ENCODE measurements at places on chromosomes 13 and 19. TPM values are rescaled to one million over a fixed set of nuclear protein-coding genes. Genes with fewer than 3 reads are reported as not detected.
A peak's percentile ranks its signal among the peaks of the same experiment; 100 is the strongest.

DNA sequence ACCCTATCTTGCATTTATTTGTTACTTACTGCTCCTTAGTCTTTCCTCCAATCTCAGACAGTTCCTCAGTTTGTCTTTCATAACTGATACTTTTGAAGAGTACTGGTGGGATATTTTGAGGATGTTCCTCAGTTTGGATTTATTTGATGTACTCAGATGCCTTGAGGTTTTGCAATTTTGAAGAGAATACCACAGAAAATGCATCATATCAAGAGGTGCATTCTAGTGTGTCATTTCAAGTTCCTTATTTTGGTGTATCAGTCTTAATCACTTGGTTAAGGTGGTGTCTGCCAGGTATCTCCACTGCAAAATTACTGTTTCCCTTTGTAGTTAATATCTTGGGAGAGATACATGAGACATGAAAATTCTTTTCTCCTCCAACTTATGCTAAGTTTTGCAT, 75.1 kb downstream of the URI1 start:
- no peaks in the 10 kb centered on the region for H3K36me3 ChIP-seq
- no peaks in the 10 kb centered on the region for H3K4me1 ChIP-seq
- no peak overlapping the region for H3K27ac ChIP-seq
- H3K4me3 ChIP-seq: no peak overlapping the region

- no peaks in the 10 kb centered on the region for H3K4me1 ChIP-seq
- no peaks in the 10 kb centered on the region for H3K36me3 ChIP-seq
- peak overlapping the region; percentile 70 for H3K27ac ChIP-seq
- no peak overlapping the region for H3K4me3 ChIP-seq
- no peaks in the 10 kb centered on the region for H3K27me3 ChIP-seq
- no peak for DNase-seq
These were observed 39.1 kb downstream of the SIPA1L3 start for GRCh38 chr19:37946132-37946531.

DNA sequence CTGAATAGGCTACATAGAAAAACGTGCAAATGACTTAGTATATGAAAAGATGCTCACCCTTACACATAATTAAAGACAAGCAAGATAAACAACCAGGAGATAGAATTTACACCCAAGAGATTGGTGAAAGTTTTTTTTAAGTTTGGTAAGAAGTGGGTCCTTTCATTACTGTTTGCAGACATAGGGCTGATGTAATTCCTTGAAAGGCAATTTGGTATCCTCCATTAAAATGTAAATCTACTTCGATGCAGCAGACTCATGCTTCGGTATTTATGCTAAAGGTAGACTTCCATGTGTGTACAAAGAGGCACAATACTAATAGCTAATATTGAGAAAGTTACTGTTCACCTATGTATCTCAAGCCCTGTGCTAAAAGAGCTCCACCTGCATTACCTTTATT, 33.5 kb downstream of the CNMD start:
- DNase-seq: no peak
- no peak overlapping the region for H3K4me3 ChIP-seq
- no peaks in the 10 kb centered on the region for H3K4me1 ChIP-seq
- H3K27ac ChIP-seq: no peak overlapping the region

The KCNN1 gene
- total RNA-seq: not detected

The IGFL1 gene
- not detected for total RNA-seq

DNA sequence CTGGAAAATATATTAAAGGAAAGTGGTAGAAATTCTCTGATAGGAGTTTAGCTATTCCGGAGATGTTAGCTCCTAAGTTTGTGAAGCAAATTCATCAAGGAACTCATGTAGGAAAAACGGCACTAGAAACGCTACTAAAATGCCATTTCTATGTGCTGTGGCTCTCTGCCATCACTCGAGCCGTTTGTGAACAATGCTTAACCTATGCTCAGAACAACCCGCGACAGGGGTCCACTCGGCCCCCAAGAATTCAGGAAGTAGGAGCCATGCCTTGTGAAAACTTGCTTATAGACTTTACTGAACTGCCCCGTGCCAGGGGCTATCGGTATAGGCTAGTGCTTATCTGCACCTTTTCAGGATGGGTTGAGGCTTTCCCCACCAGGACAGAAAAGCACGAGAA, 14.2 kb upstream of the SLC15A1 start:
- H3K27me3 ChIP-seq: no peaks in the 10 kb centered on the region
- H3K4me3 ChIP-seq: no peak overlapping the region
- no peaks in the 10 kb centered on the region for H3K36me3 ChIP-seq
- no peak for DNase-seq

DNA sequence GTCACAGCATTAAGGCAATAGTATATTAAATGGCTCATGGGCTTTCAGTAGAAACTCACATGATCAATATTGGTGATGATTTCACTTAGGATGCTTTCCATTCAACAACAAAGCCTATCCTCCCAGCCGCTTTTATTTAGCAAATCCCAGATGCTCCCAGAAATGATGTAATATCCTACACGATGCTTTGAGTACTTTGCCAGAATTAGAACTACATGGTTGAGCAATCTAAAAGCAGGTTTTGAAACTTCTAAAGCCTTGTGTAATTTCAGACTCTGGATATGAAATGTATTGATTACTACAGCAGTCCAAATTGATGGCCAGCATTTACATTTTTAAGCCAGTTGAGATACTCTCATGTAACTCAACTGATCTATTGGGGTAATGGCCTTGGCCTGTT, 13.6 kb downstream of the DLEU7 start:
- no peak overlapping the region for H3K27ac ChIP-seq
- H3K4me3 ChIP-seq: no peak overlapping the region
- no peaks in the 10 kb centered on the region for H3K36me3 ChIP-seq
- no peak for DNase-seq
- no peaks in the 10 kb centered on the region for H3K27me3 ChIP-seq

- no peaks in the 10 kb centered on the region for H3K27me3 ChIP-seq
- no peak overlapping the region for H3K27ac ChIP-seq
- no peak overlapping the region for H3K4me3 ChIP-seq
These were observed 562.1 kb upstream of the KLF12 start for GRCh38 chr13:74696148-74696922.

The LILRB5 gene
- total RNA-seq: 8.6 TPM

The COL4A1 gene
- total RNA-seq: 27.0 TPM

The CILP2 gene
- 0.05 TPM for total RNA-seq

- DNase-seq: peak; percentile 67
- H3K4me3 ChIP-seq: no peak overlapping the region
- H3K27ac ChIP-seq: no peak overlapping the region
- no peaks in the 10 kb centered on the region for H3K27me3 ChIP-seq
- no peaks in the 10 kb centered on the region for H3K4me1 ChIP-seq
These were observed 772.0 kb downstream of the DIAPH3 start for GRCh38 chr13:59391696-59392095.

DNA sequence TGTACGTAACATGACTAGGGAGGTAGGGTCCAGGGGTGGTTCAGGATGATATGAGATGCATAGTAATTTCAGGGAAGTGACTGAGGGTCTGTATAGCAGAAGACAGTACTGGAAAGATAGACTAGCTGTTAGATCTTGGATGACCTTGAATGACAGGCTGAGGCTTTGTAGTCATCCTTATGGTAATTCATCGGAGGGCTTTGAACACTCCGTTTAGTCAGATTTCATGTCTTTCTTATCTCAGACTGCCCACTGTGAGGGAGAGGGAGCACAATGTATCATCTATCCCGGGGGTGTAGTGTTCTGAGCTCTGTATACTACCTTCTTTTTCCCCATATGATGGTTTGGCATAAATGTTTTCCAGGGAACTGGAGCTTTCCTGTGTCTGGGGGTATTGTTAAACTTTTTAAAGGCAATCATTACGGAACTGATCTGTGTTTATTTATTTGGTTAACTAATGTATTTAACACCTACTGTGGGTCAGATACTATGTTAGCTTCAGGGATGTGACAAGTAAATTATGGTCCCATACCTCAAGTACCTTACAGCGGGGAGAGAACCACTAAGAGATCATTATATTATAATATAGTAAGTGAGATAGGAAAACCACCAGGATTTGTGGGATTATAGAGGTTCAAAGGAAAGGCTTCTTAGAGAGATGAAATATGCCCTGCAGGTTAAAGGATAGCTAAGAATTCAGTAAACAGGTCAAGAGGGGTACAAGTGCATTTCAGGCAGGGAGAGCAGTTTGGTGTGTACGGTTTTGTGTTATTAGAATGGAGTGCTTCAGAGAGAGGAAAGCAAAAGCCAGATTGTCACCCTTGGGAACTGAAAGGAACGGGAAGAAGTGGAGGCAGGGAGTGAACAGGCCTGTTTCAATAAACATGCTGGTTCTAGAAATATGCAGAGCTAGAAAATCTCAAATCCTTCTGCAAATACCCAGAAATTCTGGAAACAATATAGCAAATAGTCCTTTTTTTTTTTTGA, 164.8 kb upstream of the KL start:
- DNase-seq: no peak
- no peak overlapping the region for H3K27ac ChIP-seq
- no peaks in the 10 kb centered on the region for H3K4me1 ChIP-seq
- no peaks in the 10 kb centered on the region for H3K36me3 ChIP-seq
- H3K27me3 ChIP-seq: no peaks in the 10 kb centered on the region
- H3K4me3 ChIP-seq: no peak overlapping the region

GRCh38 chr13:55230570-55230908, 1910.2 kb upstream of the PRR20A start:
- H3K4me1 ChIP-seq: no peaks in the 10 kb centered on the region
- no peaks in the 10 kb centered on the region for H3K36me3 ChIP-seq
- no peak overlapping the region for H3K27ac ChIP-seq
- no peak for DNase-seq
- H3K27me3 ChIP-seq: no peaks in the 10 kb centered on the region

DNA sequence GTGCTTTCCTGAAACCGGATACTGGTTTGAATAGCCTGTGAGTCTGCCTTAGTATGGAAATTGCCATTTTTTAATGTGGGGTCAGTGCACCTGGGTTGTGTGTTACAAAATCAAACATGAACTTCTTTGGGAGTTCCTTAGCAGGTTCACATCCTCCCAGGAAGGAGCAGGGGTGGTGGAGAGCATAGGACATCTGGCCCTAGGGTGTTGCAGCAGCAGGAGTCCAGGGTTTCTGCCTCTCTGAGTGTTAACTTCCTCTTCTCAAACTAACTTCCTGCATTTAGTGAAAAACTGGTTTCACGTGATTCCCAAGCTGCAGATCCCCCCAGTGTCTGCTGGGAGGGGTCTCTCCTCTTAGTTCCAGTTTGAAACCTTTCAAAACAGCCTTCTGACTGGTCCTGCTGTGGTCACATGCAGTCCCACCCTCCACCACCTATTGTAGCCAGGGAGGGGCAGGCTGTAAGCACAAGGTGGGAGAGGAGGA, 7.2 kb downstream of the RNASEH2B start:
- peak; percentile 28 for DNase-seq
- no peaks in the 10 kb centered on the region for H3K36me3 ChIP-seq
- peak overlapping the region; percentile 49 for H3K27ac ChIP-seq
- H3K27me3 ChIP-seq: no peaks in the 10 kb centered on the region
- no peaks in the 10 kb centered on the region for H3K4me1 ChIP-seq
- H3K4me3 ChIP-seq: no peak overlapping the region

DNA sequence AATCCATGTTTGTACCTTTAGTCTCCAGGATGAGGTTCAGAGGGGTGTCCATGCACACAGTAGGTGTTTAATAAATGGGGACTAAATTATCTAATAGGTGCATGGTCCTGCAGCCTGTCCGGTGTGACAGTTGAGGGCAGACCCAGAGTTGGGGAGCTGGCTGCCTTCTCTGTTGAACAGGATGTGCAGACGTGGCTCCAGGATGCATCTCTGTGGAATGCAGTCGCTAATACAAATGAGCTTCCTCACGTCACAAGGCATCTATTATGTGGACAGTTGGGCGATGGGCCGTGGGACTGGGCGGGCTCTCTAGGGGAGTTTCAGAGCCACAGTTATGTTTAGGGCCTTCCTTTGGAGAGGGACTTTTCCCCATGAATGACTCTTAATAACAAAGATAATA, 71.0 kb downstream of the SIPA1L3 start:
- H3K27ac ChIP-seq: no peak overlapping the region
- H3K36me3 ChIP-seq: no peaks in the 10 kb centered on the region
- no peak for DNase-seq
- no peaks in the 10 kb centered on the region for H3K27me3 ChIP-seq
- no peak overlapping the region for H3K4me3 ChIP-seq

The C5AR1 gene
- 11.5 TPM for total RNA-seq

GRCh38 chr13:97302611-97303010, 80.5 kb downstream of the MBNL2 start:
- no peak for DNase-seq
- H3K27ac ChIP-seq: no peak overlapping the region
- no peaks in the 10 kb centered on the region for H3K4me1 ChIP-seq
- H3K36me3 ChIP-seq: no peaks in the 10 kb centered on the region

DNA sequence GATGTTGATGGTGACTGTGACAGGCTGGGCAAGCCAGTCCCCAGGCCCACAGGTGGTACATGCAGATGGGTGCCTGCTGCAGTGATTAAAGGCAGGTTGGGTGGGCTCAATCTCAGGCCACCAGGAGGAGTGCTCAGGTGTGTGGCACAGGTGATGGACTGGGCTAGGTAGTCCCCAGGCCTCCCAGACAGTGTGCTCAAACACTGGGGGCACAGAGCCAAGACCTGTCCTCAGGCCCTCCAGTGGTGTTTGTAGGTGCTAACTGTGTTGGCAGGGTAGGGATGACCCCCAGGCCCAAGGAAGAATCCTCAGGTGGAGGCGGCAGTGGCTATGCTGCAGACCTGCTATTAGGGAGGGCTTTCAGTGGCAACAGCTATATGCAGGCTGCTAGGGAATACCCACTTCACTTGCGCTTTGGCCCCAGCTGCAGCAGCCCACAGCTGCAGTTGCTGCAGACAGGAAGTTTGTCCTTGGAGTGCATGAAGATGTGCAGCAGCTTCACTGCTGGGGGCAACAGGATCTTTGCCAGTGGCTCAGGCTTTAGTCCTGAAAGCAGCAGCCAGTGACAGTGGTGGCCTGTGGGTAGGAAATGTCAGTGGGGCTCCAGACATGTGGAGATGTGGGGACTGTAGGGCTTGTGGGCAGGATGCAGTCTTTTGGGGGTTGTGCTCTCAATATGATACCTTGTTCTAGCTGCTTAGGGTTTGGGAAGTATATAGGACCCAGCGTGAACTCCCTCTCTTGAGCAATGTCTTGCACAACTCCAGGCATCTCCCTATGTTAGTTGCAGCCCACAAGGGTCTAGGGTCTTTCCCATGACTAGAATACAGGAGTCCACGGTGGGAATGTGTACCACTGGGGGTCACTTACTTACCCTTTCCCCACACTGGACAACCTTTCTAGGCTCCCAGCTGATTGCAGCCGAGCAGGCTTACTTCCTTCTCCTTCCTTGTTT, 54.1 kb upstream of the MLNR start:
- H3K4me1 ChIP-seq: no peaks in the 10 kb centered on the region
- no peak for DNase-seq
- H3K4me3 ChIP-seq: no peak overlapping the region
- no peak overlapping the region for H3K27ac ChIP-seq
- no peaks in the 10 kb centered on the region for H3K27me3 ChIP-seq

- H3K27me3 ChIP-seq: peaks cover 39% of the 10 kb centered on the region
- no peak overlapping the region for H3K4me3 ChIP-seq
- H3K4me1 ChIP-seq: no peaks in the 10 kb centered on the region
- H3K36me3 ChIP-seq: no peaks in the 10 kb centered on the region
- no peak overlapping the region for H3K27ac ChIP-seq
These were observed 2.7 kb downstream of the GPR4 start for GRCh38 chr19:45599286-45599685.

- no peaks in the 10 kb centered on the region for H3K27me3 ChIP-seq
- H3K4me3 ChIP-seq: no peak overlapping the region
- DNase-seq: no peak
- no peaks in the 10 kb centered on the region for H3K36me3 ChIP-seq
These were observed 109.9 kb downstream of the OLFM4 start for GRCh38 chr13:53138376-53139036.

GRCh38 chr13:27678306-27679040, 56.8 kb downstream of the POLR1D start:
- H3K27ac ChIP-seq: no peak overlapping the region
- no peaks in the 10 kb centered on the region for H3K36me3 ChIP-seq
- no peaks in the 10 kb centered on the region for H3K27me3 ChIP-seq
- peak; percentile 22 for DNase-seq
- no peak overlapping the region for H3K4me3 ChIP-seq
- H3K4me1 ChIP-seq: no peaks in the 10 kb centered on the region
